ENCODE measurements at places on chromosomes 2 and 18. TPM values are rescaled to one million over a fixed set of nuclear protein-coding genes. Genes with fewer than 3 reads are reported as not detected.

GRCh38 chr18:63299837-63300745 is 19.5 kb downstream of the BCL2 start:
- peak overlapping the region; percentile 96 for H3K27ac ChIP-seq
- no peaks in the 10 kb centered on the region for H3K27me3 ChIP-seq
- H3K4me3 ChIP-seq, result peak overlapping the region; percentile 76

DNA sequence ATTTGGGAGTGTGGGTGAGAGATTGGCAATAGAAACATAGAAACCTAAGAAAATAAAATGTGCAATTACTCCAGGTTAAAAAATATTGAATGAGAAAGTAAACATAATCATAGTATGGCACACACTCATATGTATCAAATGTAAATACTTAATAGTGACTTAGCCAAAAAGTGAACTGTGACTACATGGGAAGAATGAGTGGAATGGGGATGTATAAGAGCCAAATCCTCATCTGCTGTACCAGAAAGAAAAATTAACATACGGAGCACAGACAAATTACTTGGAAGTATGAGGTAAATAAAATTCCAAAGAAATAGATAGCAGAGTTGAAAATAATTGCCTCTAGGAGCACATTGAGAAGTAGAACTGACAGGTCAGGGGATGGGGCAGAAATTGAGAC is 4.0 kb downstream of the FLACC1 start:
- peaks cover 4% of the 10 kb centered on the region for H3K36me3 ChIP-seq
- H3K27ac ChIP-seq, result no peak overlapping the region
- H3K4me3 ChIP-seq, result no peak overlapping the region
- no peak for DNase-seq
- H3K4me1 ChIP-seq, result no peaks in the 10 kb centered on the region

GRCh38 chr18:47932190-47932589 is 1.7 kb upstream of the SMAD2 start:
- peak overlapping the region; percentile 82 for H3K4me3 ChIP-seq
- no peak for DNase-seq
- peaks cover 8% of the 10 kb centered on the region for H3K27me3 ChIP-seq

DNA sequence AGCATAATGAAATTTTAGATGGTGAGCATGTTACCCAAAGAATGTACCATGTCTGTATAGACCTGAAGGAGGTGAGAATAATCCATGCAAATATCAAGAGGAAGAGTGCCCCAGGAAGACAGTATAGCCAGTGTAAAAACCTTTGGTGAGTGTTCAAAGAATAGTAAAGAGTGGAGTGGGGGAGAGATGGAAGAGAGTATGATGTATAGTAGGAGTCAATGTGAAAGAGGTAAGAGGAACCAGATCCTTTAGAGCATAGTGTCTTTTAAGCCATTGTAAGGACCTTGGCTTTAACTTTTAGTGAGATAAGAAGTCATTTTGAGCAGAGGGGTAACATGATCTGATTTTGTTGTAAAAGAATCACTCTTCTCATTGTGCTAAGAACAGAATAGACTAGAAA is 1052.3 kb upstream of the ZEB2 start:
- no peak for DNase-seq
- no peak overlapping the region for H3K27ac ChIP-seq
- H3K27me3 ChIP-seq, result no peaks in the 10 kb centered on the region
- H3K4me1 ChIP-seq, result no peaks in the 10 kb centered on the region
- H3K36me3 ChIP-seq, result no peaks in the 10 kb centered on the region

DNA sequence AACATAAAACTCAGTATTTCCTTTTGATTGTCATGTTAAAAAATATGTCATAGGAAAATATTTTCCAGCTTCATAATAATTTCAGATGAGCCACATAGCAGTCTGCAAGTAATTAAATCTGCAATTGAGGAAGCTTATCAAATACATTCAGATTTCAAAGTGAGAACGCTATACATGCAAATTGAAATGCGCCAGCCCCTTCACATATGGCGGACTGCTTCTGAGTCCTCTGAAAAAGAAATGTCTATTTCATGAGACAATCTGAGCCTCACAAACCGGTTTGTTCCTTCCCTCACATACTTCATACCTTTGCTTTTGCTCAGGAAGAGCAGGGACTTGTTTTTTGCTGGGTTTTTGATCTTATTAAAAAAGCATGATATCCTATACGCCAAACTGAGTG is 2.3 kb upstream of the DCDC2C start:
- DNase-seq, result no peak
- peaks cover 8% of the 10 kb centered on the region for H3K27me3 ChIP-seq
- no peaks in the 10 kb centered on the region for H3K4me1 ChIP-seq
- H3K36me3 ChIP-seq, result no peaks in the 10 kb centered on the region

Gene POTEC
- total RNA-seq, result not detected

Gene CD207
- not detected for total RNA-seq

Gene CD226
- 134 TPM for total RNA-seq

Gene TMX3
- total RNA-seq, result 63.7 TPM

Gene LOXL3
- total RNA-seq, result 2.0 TPM
